ENCODE measurements at places on chromosomes 6 and 20.

DNA sequence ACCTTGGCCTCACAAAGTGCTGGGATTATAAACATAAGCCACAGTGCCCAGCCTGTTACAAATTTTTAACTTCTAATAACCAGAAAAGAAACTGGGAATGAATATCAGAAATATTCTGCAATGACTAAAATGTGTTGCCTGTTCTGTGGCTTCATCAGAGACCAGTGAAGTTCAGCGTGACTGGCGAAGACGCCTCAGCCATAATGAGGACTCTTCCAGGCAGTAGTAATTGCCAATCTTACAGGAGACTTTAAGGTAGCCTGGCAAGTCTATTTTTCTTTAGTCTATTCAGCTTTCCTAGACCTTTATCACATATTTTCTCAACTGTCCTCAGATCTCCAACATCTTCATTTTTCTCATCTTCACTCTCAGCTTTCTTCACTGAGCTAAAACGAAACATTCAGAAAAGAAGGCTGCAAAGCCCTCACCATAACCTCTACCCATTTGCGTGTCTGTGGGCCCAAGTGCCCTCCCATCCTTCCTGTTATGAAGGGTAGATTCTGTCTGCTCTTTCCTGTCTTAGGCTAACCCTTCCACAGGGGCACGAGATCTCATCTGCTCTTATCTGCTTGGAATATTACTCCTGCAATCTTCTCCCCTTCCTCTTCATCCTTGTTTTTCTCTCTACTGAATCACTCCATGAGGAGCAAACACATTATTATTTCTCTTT, 42.0 kb upstream of the OLIG3 start:
- no peak for DNase-seq

DNA sequence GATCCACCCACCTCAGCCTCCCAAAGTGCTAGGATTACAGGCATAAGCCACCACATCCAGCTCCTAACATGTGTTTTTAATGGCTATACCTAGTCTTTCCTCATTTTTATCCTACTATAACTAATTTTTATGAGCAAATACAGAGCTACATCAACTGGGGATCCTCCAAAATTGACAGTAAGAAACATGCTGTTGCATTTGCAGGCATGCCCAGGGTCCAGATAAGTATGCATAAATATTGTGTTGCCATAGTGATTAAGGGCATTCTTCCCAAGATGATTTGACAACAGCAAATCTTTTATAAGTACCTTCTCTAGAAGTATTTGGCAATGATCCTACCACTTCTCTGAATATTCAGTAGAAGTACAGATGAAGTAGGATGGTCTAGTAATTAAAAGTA, 41.9 kb upstream of the MOXD1 start:
- DNase-seq = no peak

GRCh38 chr20:50014570-50015562, 32.1 kb downstream of the SNAI1 start:
- DNase-seq = no peak

- no peak for DNase-seq
Measured at GRCh38 chr20:409697-410559, 1.8 kb downstream of the RBCK1 start.

All from muscle of back (tissue), 13 donors.